Stimulated activated CD8-positive, alpha-beta memory T cell treated with anti-CD3 and anti-CD28 coated beads, Interleukin-7, amount 100 ng/mL, for 4 hours (primary cell): ENCODE measurements at places on chromosomes 3 and 15.

DNA sequence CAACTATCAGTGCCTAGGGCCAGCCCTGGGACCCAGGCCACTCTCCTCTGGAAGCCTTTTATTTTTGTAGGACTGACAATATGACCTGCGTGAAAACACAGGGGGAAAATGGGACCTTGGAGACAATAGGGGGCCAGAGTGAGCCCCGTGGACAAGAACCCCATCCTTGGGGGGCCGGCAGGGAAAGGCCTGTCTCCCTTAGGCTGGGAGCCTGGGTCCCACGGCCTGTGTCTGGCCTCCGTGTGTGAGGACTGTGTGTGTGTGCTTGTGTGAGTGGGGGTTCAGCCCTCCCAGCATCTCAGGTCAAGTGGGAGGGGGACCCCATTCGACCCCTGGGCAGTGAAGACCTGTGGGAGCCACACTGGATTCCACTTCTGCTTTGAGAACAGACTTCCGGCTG, 53.3 kb downstream of the EXOG start:
- DNase-seq: no peak

GRCh38 chr3:4687167-4687566, 194.0 kb downstream of the ITPR1 start:
- DNase-seq: no peak

GRCh38 chr15:74283368-74283767, 47.2 kb downstream of the CCDC33 start:
- DNase-seq: no peak

DNA sequence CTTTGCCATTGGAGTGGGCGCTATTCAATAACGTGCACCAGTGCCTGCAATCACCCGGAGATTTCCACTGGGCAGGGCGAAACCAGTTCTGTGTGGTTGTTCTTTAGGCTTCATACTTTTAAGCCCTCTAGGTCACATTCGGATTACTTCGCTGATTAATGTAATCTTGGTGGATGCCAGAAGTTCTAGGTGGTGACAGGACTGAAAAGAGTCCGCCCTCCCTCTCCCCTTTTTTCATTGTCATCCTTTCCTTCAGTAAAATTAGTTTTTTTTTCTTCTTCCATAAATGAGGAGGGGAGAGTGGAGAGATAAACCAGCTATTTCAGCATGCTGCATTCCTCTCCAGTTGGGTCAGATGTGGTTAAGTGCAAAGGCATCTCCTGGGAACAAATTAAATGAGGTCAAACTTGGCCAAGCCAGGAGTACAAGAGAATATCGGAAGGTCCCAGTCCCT, 2.3 kb upstream of the SLC2A2 start:
- no peak for DNase-seq

GRCh38 chr15:92914768-92915221, 14.7 kb downstream of the CHD2 start:
- DNase-seq: no peak

- DNase-seq: no peak
Measured at GRCh38 chr3:141784531-141784930, 21.3 kb downstream of the GRK7 start.

GRCh38 chr3:31572236-31573004, 39.7 kb downstream of the STT3B start:
- DNase-seq: no peak

DNA sequence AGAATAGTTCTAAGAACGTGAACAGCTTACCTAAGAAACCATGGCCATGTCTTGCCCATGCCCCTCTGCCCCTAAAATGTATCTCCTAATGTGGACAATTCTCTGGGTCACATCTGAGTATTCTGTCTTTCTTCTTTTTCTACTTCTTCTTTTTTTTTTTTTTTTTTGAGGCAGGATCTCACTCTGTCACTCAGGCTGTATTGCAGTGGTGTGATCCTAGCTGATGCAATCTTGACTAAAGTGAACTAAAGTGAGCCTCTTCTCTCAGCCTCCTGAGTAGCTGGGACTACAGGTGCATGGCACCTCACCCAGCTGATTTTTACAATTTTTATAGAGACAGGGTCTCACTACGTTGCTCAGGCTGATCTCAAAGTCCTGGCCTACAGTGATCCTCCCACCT, 204.8 kb upstream of the ZPLD1 start:
- DNase-seq: no peak

DNA sequence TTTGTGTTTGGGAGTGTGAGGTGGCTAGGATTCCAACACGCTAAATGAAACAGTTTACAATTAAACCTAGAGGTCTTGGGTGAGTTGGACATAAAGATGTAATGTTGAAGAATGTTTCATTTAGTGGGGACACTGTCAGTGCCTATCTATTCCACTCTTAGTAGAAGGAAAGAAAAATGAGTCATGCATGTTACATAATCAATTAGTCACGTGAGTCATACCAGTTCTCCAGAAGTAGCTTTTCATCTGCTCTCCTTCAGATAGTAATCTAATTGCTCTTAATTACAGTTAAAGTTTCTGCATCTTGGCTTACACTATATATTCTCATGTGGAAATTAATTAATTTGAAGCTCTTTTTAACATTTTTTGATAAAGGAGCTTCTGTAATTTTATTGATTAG, 115.7 kb upstream of the P2RY1 start:
- DNase-seq: no peak

- DNase-seq: no peak
Measured at GRCh38 chr3:160486459-160486869, 36.9 kb upstream of the TRIM59 start.

DNA sequence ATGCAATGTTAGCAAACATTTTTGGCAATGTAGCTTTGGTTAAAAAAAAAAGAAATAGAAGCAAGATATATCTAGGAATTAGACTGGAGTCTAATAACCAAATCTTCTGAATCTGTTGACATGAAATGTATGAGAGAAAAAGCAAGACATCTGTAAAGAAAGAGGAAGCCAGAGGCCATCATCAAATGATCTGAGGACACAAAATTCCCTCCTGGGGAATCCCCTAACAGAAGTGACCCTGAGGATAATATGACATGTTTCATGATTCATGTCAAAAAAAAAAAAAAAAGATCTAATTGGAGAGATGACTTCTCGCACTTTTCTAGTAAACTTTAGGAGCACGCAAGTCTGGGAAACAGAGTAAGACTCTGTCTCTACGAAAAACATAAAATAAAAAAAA, 70.9 kb downstream of the IMPG2 start:
- DNase-seq: no peak

GRCh38 chr3:146466604-146467003, 2.8 kb downstream of the PLSCR2 start:
- DNase-seq: no peak

- DNase-seq: no peak
Measured at GRCh38 chr3:128919988-128920387, 40.6 kb downstream of the ACAD9 start.
